ENCODE measurements at places on chromosomes 5 and 9. TPM values are rescaled to one million over a fixed set of nuclear protein-coding genes. Genes with fewer than 3 reads are reported as not detected.

RNF224 gene
- total RNA-seq: not detected

SOHLH1 gene
- not detected for total RNA-seq

PTBP3 gene
- total RNA-seq: 17.0 TPM

AIF1L gene
- total RNA-seq: 22.7 TPM

- no peak for DNase-seq
Observed at GRCh38 chr9:35869621-35870216, 482 bp downstream of the OR13J1 start.

Data from right cardiac atrium (tissue), 5 donors.